Central memory CD4-positive, alpha-beta T cell (primary cell): ENCODE measurements at places on chromosomes 4 and X.

- no peak for DNase-seq
Observed at GRCh38 chr4:71553605-71554004, 214.8 kb downstream of the SLC4A4 start.

GRCh38 chr4:86283371-86283770 is 76.5 kb downstream of the MAPK10 start:
- DNase-seq, result no peak

DNA sequence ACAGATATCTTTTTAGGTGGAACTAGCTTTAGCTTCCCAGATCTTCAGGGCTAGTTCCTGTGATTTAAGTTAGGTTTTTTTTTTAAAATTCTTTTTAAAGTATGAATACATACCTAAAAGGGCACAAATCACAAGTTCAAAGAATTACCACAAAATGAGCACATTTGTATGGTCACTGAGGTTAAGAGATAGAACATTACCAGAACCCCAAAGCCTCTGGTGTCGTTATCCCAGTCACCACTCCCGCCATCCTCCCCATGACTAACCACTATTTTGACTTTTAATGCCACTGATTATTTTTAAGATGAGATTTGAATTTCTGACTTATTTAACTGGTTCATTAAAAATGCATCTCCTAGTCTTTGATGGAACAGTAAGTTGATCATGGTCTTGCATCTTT is 5.4 kb downstream of the PGK1 start:
- no peak for DNase-seq

DNA sequence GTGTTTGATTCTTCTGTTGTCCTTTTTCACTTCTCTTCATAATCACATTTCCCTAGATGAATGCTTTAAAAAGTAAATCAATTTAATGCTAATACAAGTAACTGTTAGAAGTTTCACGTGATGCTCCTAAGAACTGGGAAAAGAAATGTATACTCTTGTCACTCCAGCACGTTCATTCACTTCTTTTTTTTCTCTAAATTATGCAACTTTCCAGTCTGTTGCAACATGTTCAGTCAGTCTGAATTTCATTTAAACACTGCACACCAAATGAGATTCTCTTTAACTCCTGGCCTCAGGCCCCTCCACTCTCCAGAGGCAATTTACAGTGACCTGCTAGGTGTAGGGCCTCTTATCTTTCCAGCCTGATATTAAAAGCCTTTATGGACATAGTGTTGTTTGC is 321.9 kb downstream of the HS3ST1 start:
- no peak for DNase-seq

GRCh38 chrX:130756233-130756632 is 146.8 kb downstream of the ENOX2 start:
- DNase-seq, result no peak

- no peak for DNase-seq
Observed at GRCh38 chr4:78059524-78059889, 2.4 kb downstream of the FRAS1 start.

DNA sequence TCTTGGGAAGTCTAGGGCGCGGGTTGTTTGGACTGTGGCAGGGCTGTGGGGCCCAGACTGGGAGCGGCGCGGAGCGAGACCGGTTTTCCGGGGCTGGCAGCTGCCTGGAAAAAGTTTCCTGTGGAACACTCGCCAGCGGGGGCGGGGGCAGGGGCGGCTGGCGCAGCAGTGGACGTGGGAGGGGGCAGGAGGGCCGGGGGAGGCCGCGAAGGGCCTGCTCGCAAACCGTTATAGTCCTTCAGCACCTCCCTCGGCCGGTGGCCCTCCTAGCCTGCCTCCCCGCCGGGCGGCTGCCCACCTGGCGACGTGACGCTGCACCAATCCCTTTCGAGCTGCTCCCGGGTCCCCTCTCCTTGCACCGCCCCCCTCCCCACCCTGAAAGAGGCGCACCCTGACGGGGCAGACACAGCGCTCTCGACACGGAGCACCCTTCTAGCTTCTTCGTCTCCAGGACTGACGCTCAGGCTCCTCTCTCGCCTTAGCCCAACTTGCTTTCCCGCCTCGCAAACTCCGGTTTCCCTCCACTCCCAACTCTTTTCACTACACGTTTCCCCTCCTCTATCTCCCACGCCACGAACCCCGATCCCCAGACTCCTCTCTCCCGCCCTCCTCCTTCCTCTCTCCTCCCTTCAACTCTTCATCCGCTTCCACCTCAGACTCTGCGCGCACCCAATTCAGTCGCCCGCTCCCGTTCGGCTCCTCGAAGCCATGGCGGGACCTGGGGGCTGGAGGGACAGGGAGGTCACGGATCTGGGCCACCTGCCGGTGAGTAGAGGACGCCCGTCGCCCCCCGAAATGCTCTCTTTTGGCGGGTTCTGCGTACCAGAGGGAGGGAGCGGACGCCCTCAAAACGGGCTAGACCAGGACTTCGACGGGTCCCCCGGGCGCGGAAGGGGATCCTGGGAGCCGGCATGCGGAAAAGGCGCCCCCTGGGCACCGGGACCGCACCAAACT is at the start of gene NRK:
NRK (plus strand) TSS at position 402 of the 954 bp plus-strand sequence; CDS start at position 709, 307 bp downstream.
- no peak for DNase-seq

DNA sequence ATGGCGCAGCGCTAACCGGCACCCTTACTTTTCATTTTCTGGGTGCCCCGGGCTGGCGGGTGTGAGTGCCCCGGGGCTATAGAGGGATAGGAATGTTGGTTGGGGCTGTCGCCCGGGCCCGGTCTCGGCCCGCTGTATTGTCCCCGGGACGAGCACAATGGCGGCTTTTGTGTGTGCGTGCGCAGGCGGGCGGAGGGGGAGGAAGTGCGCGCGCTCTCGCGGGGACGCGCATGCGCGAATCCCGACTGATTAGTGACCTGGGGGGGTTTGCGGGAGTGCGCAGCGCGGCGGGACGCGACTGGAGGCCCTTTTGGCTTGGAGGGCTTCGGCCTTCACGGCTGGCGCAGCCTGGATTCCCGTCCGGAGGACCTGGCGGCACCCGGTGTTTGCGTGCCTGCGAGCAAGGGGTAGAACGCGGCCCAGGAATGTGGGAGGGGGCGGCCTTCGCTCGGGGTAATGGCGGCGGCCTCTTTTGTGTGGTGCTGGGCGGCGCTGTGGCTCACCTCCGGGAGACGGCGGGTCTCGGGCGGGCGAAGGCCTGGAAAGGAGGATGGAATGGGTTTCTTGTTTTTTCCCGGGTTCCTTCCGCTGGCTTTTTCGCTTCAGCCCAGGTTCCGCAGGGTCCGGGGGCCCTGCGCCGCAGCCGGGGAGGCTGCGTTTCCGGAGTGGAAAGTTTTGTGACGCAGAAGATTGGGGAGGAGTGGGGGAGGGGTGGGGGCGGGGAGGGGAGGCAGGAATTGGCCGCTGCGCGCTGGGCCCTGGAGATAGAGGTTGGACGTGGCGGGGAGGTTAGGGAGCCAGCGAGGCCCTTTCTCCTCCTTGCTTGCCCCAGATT is 618 bp downstream of the DDX3X start:
- peak; percentile 85 for DNase-seq

DNA sequence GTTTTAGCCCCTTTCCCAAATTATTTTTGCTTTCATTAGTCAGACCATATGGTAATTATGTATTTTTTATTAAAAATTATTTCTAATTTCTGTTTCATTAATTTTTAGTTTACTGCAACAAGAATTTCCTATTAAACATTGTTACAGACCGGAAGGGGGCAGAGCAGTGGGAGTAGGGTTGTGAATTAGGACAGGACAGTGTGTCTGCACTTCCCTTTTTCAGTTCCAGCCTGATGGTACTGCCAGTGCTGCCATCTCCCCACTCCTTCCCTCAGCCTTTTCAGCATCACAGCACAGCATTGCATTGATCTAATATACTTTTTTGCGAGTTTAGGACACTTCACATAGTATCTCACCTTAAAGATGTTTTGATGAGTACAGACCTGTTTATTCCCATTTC is 76.5 kb downstream of the STIM2 start:
- DNase-seq, result no peak

DNA sequence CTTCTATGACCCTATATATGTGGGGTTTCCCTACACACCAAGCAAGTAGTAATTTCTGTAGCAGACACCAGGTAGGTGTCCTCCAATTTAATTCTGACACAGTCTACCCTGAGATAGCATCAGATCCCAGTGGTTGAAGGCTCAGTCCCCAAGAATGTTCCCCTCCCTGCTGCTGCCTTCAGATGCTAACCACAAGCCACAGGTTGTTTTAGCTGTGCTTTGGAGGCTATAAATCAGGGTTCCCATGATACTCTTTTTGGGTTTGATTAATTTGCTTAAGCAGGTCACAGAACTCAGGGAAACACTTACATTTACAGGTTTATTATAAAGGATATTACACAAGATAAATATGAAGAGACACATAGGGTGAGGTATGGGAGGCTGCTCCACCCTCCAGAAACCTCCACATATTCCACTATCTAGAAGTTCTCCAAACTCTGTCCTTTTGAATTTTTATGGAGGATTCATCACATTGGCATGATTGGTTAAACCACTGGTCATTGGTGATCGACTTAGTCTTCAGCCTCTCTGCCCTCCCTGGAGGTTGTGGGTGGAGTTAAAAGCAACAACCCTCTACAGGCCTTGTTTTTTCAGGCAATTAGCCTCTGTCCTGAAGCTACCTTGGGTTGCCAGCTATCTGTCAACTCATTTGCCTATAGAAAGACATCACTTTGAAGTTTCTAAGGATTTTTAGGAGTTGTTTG is 50.8 kb downstream of the GRIA2 start:
- no peak for DNase-seq

GRCh38 chr4:94351319-94351718 is 8.7 kb upstream of the HPGDS start:
- DNase-seq, result no peak

DNA sequence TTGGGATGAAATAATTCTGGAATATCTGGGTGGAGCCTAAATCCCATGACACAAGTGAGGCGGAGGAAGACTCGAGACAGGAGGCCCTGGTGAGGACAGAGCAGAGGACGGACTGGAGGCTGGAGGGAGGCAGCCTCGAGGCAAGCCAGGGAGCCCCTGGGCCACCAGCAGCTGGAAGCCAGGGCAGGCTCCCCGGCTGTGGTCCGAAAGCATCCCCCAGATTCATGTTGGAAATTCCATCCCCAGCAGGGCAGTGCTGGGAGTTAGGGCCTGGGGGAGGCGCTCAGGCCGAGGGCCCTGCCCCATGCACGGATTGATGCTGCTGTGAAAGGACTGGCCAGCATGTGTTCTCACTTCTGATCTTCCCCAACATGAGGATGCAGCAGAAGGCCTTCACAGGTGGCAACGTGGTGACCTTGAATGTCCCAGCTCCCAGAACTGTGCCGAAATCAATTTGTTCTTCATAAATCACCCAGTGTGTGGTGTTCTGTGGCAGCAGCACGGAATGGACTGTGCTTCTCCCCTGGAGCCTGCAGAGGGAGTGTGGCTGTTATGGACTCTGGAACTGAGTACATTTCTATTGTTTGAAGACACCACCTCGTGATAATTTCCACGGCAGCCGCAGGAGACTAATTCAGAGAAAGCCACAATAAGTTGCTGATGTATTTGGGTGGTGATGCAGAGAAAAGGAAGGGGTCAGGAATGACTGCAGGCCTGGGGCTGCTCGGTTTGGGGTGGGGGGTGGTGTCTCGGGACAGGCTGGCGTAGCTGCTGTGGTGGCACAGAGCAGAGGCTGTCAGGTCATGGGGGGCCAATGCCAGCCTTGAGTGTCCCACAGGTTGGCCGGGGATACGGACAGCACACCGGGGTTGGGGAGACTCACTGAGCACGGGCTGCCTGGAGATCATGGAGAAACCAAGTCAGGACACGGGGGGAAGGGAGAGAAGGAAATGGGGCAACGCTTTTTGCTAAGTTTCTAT is 56.9 kb downstream of the PCGF3 start:
- no peak for DNase-seq

- DNase-seq, result no peak
Observed at GRCh38 chr4:73258436-73258685, 237 bp downstream of the ANKRD17 start.

- DNase-seq, result no peak
Observed at GRCh38 chrX:39750848-39751247, 346.9 kb downstream of the BCOR start.

- DNase-seq, result no peak
Observed at GRCh38 chr4:94430406-94430805, 21.3 kb upstream of the PDLIM5 start.

- DNase-seq, result no peak
Observed at GRCh38 chr4:95835672-95836071, 4.2 kb upstream of the PDHA2 start.

DNA sequence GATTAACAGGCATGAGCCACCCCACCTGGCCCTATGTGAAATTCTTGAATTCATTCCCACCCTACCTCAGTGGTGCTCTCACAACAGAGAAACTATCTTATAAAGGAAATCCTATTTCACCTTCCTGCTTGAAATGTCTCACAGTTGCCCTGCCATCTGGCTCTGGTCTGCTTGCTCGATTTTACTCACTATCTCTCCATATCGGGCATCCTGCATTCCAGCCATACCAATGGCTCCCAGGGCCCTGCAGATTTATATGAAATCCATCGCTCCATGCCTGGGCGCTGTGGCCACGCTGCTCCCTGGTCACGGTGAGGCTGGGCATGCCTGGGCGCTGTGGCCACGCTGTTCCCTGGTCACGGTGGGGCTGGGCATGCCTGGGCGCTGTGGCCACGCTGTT is 15.8 kb downstream of the SORBS2 start:
- no peak for DNase-seq

DNA sequence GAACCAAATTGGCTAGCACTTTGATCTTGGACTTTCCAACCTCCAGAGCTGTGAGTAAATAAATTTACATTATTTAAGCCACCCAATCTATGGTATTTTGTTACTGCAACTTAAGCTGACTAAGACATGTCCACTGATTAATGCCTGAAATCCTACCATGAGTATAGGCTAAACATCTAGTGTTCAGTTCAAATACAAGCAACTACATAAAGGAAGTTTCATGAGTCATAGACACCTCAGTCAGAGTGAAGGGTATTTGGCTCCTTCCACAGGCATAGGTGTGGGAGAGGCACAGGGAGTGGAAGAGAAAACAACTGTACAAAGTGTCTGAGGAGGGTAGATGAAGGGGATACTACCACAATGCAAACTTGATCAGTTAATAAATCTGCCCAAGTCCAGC is 35.5 kb upstream of the PCDH19 start:
- no peak for DNase-seq

DNA sequence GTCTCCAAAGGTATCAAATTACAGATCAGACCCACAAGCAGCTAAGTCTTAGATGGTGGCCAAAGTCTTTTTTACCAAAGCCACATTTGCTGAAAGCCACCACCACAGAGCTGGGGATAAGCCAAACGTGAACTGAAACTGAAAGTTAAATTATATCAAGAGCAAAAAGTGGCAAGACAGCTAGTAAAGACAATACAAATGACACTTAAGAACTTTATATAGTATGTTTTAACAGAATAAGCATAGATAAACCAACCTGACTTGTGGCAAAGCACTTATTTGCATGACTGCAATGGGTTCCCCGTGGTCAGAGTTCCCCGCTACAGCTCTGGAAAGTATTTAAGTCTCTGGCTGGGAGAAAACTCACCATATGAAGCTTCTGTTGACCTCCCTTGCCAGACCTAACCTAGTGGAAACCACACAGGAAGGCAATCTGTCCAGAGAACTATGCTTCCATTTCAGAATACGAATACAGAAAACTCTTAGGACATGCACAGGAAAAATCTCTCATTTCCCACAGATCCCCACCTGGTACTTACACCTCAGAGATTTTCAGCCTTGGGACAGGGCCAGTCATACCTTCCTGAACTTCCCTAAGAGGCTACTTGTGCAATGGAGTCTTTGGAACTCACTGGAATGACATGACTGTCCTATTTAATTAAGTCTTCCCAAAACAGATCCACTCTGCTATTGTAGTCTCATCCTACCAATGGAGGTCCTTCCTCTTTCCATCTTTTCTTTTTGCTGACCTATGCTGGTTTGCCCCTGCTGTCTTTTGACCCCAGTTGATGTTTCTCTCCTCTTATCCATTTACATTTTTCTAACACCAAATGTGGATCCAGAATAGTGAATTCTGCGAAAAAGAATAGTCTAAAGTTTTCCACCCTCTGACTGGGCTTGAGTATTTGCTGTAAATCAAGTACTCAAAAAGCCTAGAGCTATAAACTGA is 225.1 kb downstream of the NR3C2 start:
- peak; percentile 39 for DNase-seq
